CD4-positive, alpha-beta T cell treated with Interleukin-1 beta for 1 hour (primary cell): ENCODE measurements at places on chromosomes 11 and 22.

DNA sequence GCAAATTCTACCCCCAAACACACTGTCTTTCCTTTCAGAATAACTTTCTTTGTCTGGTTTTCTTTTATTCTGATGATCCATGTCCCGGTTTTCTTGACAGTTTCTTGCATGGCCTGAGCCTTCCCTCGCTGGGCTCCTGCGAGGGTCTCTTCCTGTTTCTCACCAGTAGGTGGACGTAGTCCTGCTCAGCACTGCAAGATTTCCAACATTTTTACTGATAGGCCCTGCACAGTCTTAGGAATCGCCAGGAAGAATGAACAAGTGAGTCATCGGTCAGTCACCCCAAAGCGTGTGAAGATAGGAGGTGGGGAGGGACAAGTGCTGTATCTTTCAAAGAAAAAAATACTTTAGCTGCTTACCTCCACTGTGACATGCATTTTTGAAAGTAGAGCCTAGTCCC is 16.9 kb upstream of the KIRREL3 start:
- DNase-seq: no peak

DNA sequence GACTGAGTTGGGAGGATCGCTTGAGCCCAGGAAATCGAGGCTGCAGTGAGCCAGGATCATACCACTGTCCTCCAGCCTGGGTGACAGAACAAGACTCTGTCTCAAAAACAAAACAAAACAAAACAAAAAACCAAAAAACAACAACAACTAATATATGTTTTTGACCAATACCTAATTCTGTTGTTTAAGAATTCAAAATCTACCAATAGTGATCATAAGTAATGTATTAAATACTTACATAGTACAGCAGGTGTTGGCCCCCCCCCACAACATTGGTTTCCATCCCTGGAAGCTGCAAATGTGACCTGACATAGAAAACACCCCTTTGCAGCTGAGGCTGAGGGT is 74.7 kb downstream of the KCNQ1 start:
- DNase-seq: no peak

GRCh38 chr11:15710580-15711275 is 596.0 kb downstream of the INSC start:
- no peak for DNase-seq

DNA sequence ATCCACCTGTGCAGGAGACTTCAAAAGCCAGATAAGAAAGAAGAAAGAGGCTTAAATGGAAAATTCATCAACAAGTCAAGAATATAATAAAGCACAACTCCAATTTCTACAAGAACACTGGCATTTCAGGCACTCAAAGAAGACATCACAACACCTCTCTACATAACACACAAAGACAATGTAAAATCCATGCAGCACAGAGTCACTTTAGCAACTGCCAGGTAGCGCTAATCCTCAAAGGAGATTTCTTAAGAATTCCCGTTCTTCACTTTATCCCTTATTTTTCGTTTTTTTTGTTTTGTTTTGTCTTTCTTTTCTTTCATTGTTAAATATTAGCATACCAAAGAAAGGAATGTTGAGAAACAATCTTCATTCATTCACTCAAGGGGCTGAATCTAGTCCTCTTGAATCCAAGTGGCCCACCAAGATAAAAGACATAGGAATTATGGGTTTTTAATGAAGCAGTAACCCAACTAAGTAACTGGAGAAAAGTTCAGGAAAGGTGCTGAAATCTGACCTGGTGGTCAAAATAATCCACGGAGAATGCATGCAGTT is 95.0 kb downstream of the CADM1 start:
- DNase-seq: no peak

- DNase-seq: no peak
Observed at GRCh38 chr11:67435727-67436458, 1.6 kb downstream of the PTPRCAP start.

- DNase-seq: no peak
Observed at GRCh38 chr22:37522482-37522881, 3.3 kb upstream of the CARD10 start.

GRCh38 chr11:17649696-17650095 is 69.7 kb upstream of the MYOD1 start:
- DNase-seq: no peak

- no peak for DNase-seq
Observed at GRCh38 chr22:39212721-39213376, 31.9 kb downstream of the PDGFB start.

- DNase-seq: no peak
Observed at GRCh38 chr11:123475469-123475868, 45.4 kb downstream of the GRAMD1B start.

GRCh38 chr11:123429336-123429735 is 733 bp upstream of the GRAMD1B start:
- no peak for DNase-seq

GRCh38 chr22:31091106-31091975 is 10.2 kb downstream of the SMTN start:
- DNase-seq: no peak

GRCh38 chr22:44909241-44909640 is 100.6 kb downstream of the PHF21B start:
- no peak for DNase-seq

- DNase-seq: no peak
Observed at GRCh38 chr22:33461698-33462434, 403.7 kb upstream of the SYN3 start.

DNA sequence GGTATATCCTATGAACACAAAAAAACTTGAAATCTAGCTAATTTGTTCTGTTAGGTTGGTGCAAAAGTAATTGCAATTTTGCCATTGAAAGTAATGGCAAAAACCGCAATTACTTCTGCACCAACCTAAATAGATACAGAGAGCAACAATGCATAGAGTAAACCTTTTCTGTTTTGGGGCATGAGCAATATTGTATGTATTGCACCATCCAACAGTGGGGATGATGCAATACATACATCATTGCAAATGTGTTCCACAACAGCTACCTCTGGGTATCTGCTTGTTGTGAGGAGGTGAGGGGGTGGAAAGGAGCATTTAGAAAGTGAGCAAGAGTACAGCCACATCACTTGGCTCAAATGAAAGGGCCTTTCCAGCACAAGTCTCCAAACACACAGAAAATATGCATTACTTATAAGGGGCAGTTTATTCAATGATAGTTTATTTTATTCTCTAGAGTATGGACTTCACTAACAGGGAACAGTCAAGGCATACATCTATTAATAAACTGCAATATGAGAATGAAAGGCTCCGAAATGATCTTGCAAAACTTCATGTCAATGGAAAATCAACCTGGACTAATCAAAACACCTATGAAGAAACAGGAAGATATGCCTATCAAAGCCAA is 77.3 kb downstream of the DEUP1 start:
- no peak for DNase-seq

DNA sequence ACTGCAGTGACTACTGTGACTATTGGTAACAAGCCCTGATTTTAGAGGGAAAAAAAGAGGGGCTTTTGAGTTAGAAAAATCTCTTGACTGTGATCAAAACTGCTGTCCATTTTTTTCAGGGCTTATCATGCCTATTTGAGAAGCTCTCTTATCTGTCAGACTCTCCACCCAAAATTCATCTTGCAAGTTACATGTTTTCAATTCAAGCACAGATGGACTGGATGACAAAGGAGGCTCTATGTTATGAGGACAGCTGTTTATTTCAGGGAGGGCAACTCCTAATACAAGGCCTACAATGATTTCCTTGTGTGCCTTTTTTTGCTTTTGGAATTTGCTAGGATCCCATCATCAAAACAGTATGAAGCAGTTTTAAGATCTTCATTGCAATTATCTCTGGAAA is 35.2 kb upstream of the USP47 start:
- no peak for DNase-seq

GRCh38 chr11:116927163-116927974 is 89.9 kb upstream of the APOA1 start:
- peak; percentile 74 for DNase-seq

DNA sequence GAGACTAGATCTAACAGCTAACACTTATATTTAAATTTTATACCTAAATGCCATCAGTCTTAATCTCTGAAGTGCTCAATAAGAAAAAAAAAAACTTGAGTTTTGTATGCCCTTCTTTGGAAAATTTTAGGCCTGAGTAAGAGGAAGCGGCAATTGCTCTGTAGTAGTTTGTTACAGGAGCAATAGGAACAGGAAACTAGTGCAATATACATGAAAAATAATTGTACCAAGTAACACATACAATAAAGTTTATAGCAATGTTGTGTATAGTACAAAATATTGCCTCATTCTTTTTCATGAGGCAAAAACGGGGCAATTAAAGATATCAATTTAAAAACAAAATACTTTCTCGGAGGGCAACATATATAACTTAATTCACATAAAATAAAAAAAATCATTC is 19.7 kb downstream of the OR5AK2 start:
- no peak for DNase-seq

DNA sequence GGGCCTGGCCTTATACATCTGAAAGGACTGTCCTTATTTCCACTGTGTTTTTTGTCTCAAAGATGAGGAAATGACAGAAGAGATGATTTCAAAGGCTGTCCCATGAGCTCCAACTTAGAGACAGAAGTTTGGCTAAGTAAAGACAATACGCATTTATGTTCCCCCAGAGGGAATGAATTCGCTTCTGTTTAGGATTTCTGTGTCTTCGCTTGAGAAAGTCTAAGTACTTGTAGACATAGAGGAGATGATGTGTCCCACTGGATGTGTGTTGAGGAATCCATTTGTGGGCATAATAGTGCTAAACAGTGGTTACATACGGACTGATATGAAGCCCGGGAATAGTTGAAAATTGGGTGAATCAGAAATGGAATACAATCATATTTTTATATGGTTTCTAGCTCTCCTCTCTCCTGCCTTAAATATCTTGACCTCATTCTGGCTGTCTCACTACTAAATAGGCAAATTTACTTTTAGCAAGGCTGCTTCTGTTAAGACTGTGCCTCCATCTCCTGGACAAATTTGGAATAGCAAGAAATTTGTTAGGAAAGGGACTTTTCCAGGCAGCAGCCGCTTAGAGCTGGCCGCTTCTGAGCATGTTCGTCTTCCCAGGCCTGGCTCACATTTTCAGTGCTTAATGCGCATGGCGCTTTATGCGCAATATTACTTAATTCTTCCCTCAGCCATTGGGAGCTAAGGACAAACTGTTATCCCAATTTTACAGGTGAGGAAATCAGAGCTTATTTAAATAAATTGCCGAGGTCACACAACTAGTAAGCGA is 1.9 kb upstream of the PEX26 start:
- peak; percentile 81 for DNase-seq

DNA sequence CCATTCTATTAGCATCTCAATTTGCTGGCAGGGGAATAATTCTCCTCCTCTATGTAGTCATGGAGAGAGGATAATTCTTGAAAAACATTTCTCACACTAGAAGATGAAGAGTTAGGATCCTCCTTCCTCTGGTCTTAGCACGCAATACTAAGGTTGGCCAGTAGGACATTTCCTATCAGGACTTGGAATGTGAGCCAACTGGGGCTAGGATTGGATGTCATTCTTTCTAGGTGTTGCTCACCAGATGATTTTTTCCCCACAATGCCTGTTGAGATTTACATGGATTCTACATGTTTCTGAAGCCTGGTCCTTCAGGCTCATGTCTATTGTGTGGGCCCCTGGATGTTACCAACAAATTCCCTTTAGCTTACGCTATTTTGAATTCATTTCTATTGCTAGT is 28.0 kb downstream of the SLN start:
- DNase-seq: no peak

- DNase-seq: no peak
Observed at GRCh38 chr11:49995565-49995964, 13.2 kb upstream of the OR4C12 start.

DNA sequence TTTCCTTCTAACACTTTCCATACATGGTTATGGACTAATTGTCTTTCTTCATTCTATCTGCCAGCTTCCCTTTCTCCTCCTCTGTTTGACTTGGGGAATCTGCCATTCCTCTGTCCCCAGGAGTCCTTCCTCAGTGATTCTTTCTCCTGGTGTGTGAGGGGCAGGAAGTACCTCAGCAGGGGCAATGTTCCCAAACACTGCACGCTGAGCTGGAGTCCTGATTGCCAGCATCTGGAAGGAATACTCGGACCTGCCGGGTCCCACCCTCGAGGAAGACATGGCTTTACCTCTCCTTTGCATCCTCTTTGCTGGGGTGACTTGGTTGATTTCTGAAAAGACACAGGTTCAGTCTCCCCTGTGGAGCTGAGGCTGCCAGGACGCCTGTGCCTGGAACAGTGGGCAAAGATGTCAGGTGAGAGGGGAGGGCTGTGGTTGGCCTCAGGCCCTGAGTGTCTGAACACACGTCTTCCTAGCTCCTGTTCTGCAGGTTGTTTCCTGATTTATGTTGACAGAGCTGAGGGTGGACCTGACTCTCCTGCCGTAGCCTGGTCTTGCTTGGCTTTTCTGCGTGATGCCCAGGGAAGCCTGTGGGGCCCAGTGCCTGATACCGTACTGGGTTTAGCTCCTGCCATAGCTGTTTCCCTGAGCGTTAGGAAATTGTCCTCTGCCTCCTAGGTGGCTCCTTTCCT is 4.3 kb downstream of the COX8A start:
- DNase-seq: no peak

DNA sequence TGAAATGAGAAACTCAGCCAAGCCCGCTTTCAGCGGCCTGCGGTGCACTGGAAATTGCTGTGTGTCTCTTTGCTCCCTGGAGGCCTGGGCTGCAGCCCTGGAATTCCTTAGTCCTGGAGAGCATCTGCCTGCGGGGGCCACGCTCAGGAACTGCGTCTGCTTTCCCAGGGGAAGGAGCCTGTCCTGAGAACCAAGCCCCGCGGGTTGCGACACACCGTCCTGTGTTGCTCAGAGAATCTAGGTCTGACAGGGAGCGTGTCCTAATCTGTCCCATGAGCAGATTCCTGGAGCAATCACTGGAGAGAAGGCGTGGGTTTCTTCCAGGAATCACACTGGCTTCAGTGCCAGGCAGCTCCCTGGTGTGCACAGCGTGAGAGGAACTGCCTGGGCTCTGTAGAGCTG is 708.1 kb downstream of the BRD1 start:
- no peak for DNase-seq

- no peak for DNase-seq
Observed at GRCh38 chr11:116312570-116313391, 460.0 kb downstream of the BUD13 start.

- no peak for DNase-seq
Observed at GRCh38 chr22:44400763-44401060, 88.0 kb upstream of the SHISAL1 start.

- no peak for DNase-seq
Observed at GRCh38 chr22:31139866-31140716, at the start of gene PLA2G3. TSS of gene PLA2G3 (minus strand) at chr22:31140508. CDS start at chr22:31140354, 154 bp downstream.

- no peak for DNase-seq
Observed at GRCh38 chr11:94876222-94876621, 97.1 kb downstream of the CWC15 start.

DNA sequence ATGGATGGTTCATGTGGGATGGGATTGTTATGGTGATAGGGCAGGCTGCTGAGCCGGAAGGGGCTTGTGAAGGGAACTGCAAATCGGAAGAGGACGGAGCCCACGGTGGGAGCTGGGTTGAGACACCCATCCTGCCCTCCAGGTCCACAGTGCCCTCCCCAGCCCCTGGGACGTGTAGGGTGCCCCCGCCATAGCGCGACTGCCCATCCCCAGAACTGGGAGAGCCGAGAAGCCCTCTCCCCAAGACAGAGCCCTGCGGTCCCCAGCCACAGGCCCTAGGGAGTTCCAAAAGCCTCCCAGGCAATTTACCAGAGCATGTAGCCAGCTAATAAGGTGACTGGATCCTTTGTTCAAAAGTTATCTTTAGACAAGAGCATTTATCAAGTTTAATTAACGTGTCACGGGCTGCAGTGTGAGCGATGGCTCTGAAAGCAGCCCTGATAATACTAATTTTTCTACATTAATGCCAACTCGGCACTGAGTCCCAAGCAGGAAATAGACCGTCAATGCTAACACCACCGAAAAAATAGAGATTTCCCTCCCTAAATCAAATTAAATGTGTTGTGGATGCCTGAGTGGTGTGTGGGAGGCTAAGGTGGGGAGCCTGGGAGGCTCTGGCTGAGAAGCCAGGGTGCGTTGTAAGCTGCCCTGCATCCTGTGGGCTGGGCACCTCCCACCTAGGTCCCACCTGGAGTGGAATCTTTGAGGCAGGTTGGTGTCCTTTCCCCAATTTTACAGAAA is 76.8 kb upstream of the RTL6 start:
- no peak for DNase-seq
